ENCODE measurements at places on chromosomes 6 and 20.
A peak's percentile ranks its signal among the peaks of the same experiment; 100 is the strongest.

- no peak overlapping the region for H3K27ac ChIP-seq
- H3K36me3 ChIP-seq: peaks cover 27% of the 10 kb centered on the region
Observed at GRCh38 chr6:34589691-34590090, 33.6 kb upstream of the SPDEF start.

- no peaks in the 10 kb centered on the region for H3K36me3 ChIP-seq
- H3K4me1 ChIP-seq: no peaks in the 10 kb centered on the region
- DNase-seq: no peak
- no peak overlapping the region for H3K27ac ChIP-seq
- H3K4me3 ChIP-seq: no peak overlapping the region
- H3K27me3 ChIP-seq: no peaks in the 10 kb centered on the region
Observed at GRCh38 chr6:116745176-116745575, 20.3 kb downstream of the FAM162B start.

GRCh38 chr20:18578581-18578980, 9.3 kb upstream of the DTD1 start:
- H3K4me3 ChIP-seq: no peak overlapping the region
- H3K4me1 ChIP-seq: no peaks in the 10 kb centered on the region
- no peak overlapping the region for H3K27ac ChIP-seq
- DNase-seq: no peak

GRCh38 chr6:32947552-32948465, 5.1 kb downstream of the HLA-DMA start:
- H3K4me1 ChIP-seq: peaks cover 15% of the 10 kb centered on the region
- H3K36me3 ChIP-seq: no peaks in the 10 kb centered on the region
- DNase-seq: no peak
- H3K4me3 ChIP-seq: no peak overlapping the region
- no peak overlapping the region for H3K27ac ChIP-seq
- peaks cover 2% of the 10 kb centered on the region for H3K27me3 ChIP-seq

GRCh38 chr20:9592419-9592818, 78.0 kb downstream of the LAMP5 start:
- H3K4me3 ChIP-seq: no peak overlapping the region
- DNase-seq: no peak
- no peak overlapping the region for H3K27ac ChIP-seq
- no peaks in the 10 kb centered on the region for H3K4me1 ChIP-seq
- no peaks in the 10 kb centered on the region for H3K27me3 ChIP-seq

GRCh38 chr6:123742626-123743025, 61.0 kb upstream of the NKAIN2 start:
- no peak overlapping the region for H3K27ac ChIP-seq
- no peak overlapping the region for H3K4me3 ChIP-seq
- no peaks in the 10 kb centered on the region for H3K36me3 ChIP-seq
- H3K4me1 ChIP-seq: no peaks in the 10 kb centered on the region
- H3K27me3 ChIP-seq: no peaks in the 10 kb centered on the region
- no peak for DNase-seq

DNA sequence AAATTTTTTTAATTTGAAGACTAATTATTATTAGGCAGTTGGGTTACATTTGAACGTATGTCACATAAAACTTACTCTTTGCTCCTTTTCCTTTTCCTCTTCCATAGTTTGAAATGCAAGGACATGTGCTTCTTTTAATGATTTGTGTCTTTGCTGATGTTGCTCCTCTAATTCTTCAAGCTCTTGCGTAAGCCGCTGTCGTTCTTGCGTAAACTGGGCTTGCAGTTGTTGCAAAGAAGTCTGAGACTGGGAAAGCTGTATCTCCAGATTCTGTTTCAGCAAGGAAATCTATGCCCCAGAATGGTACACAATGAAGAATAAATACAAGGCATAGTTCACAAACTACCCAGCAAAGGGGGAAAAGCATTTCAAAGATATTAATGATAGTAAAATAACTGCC, 45.1 kb upstream of the MCM9 start:
- no peaks in the 10 kb centered on the region for H3K36me3 ChIP-seq
- H3K4me1 ChIP-seq: no peaks in the 10 kb centered on the region
- no peak overlapping the region for H3K27ac ChIP-seq
- DNase-seq: no peak
- H3K27me3 ChIP-seq: no peaks in the 10 kb centered on the region
- H3K4me3 ChIP-seq: no peak overlapping the region

DNA sequence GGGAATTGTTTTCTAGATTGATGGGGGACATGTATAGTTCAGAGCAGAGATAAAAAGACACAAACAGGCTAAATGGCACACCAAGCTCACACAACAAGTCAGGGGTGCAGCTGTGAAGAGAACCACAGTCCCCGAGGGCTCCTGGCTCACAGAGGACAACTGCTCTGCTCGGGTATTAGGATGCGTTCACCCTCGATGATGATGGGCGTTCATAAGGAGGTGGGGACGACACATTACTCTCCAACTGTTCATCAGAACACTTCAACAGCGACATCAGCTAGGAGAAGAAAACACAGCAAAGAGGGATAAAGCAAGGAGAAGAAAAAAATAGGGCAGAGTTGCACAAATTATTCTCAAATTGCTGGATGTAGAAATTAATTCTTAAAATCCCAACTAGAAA, 174.8 kb upstream of the RREB1 start:
- no peak for DNase-seq
- no peaks in the 10 kb centered on the region for H3K36me3 ChIP-seq
- H3K27ac ChIP-seq: no peak overlapping the region
- no peaks in the 10 kb centered on the region for H3K27me3 ChIP-seq

DNA sequence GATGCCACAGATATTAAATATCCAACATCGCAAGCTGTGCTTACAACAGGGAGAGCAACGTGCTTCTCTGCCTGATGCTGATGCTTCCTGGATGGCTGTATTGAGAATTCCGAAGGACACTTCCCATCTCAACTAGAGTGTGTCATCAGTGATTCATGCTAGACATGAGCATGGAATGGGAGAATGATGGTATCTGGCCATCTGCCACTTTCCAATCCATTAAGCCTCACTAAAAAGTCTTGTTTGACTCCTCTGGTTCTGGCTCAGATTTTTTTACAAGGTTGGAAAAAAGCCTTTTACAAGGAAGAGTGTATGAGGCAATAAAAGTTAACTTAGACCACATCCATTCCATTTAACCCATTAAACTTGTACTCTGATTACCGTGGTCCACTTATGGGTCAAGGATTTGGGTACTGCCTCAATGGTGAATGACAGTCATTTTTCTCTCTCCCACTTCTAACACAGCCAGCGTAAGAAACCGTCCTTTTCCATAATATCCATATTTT, 265.3 kb downstream of the UST start:
- H3K27me3 ChIP-seq: no peaks in the 10 kb centered on the region
- H3K27ac ChIP-seq: no peak overlapping the region
- H3K36me3 ChIP-seq: no peaks in the 10 kb centered on the region
- no peak for DNase-seq

DNA sequence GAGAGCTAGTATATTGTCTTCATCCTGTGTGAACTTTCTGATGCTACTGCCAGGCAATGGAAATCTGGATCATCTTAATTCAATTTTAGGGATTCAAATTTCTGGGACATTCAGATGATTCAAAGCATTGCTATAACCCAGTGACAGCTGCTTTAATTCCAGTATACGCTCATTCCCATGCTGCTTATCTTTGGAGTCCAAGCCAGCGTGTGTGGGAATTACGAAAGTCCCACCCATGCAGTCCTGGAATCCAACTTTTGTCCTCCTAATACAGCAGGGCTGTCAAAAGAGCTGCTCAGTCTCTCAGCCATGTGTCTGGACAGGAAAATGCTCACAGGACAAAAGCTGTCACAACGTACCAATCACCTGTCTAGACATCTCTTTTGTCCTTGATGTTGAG, 219.8 kb downstream of the LAMA2 start:
- H3K36me3 ChIP-seq: no peaks in the 10 kb centered on the region
- H3K4me1 ChIP-seq: peaks cover 4% of the 10 kb centered on the region
- no peak overlapping the region for H3K27ac ChIP-seq
- no peaks in the 10 kb centered on the region for H3K27me3 ChIP-seq
- no peak overlapping the region for H3K4me3 ChIP-seq
- no peak for DNase-seq

GRCh38 chr6:167559675-167560479, 235.0 kb downstream of the TTLL2 start:
- peak; percentile 61 for DNase-seq
- H3K4me1 ChIP-seq: no peaks in the 10 kb centered on the region
- H3K4me3 ChIP-seq: no peak overlapping the region
- H3K27me3 ChIP-seq: peaks cover 6% of the 10 kb centered on the region

DNA sequence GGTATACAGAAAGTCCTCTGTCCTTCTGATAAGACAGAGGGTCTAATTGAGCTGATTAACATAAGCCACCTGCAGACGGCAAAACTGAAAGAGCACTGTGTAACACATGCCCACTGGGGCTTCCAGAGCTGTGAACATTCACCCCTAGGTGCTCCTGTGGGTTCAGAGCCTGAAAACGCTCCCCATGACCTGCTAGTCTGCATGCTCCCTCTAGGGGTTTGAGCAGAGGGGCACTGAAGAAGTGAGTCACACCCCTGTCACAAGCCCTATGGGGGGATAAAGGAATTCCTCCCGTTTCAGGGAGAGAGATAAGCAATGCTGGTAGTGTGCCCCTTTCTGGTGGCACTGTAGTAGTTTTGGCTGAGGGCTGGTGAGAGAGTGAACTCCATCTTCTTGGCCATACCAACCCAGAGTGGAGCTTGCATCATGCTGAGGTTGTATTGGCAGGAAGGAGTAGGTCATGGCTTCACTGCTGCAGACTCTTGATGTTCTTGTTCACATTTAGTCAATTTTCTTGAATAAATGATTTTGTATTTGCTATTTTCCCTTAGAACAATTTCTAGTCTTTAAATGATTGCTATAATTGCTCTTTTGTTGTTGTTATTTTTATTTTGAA, 637.5 kb upstream of the MAN1A1 start:
- no peak overlapping the region for H3K4me3 ChIP-seq
- H3K27ac ChIP-seq: no peak overlapping the region
- no peaks in the 10 kb centered on the region for H3K27me3 ChIP-seq
- H3K36me3 ChIP-seq: no peaks in the 10 kb centered on the region

GRCh38 chr6:52543729-52544601, 32.9 kb downstream of the TRAM2 start:
- peaks cover 58% of the 10 kb centered on the region for H3K4me1 ChIP-seq
- peak overlapping the region; percentile 54 for H3K27ac ChIP-seq
- H3K27me3 ChIP-seq: no peaks in the 10 kb centered on the region
- DNase-seq: no peak
- no peak overlapping the region for H3K4me3 ChIP-seq
- H3K36me3 ChIP-seq: no peaks in the 10 kb centered on the region

GRCh38 chr6:38161331-38161730, 341.8 kb downstream of the ZFAND3 start:
- H3K36me3 ChIP-seq: no peaks in the 10 kb centered on the region
- H3K27ac ChIP-seq: no peak overlapping the region
- no peaks in the 10 kb centered on the region for H3K27me3 ChIP-seq
- no peak for DNase-seq
- no peak overlapping the region for H3K4me3 ChIP-seq
- H3K4me1 ChIP-seq: peaks cover 4% of the 10 kb centered on the region

DNA sequence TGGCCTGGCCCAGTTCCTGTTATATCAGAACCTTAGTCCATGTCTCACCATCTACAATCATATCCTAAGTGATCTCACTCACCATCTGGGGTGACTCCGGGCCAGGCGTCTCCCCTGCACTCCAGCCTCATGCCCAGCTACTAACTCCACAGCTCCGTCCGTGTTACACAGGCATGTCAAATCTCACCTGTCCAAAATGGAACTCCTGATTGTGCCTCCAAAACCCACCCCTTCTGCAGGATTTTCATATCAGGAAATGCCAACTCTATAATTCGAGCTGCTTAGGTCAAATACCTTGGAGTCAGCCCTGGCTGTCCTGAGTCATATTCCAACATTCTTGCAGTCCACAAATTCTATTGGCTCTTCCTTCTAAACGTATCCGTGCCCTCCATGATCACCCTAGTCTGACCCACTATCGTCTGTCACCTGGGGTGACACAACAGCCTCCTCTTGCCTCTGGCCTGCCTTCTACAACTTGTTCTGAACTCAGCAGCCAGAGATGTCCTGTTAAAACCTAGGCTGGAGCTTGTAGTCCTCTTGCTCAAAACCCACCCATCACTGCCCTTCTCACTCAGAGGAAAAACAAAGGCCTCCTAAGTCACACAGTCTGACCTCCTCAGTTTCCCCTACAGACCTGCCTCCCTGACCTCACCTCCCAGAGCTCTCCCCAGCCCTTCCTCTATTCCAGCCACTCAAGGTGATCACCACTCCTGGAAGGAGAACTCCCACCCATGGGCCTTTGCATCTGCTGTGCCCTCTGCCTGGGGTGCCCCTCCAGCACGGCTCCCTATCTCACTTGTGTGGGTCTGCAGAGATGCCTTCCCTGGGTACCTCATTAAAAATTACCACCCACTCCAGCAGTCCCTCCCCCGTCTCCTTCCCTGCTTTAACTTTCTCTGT, 85.3 kb upstream of the SIRPA start:
- peak overlapping the region; percentile 85 for H3K27ac ChIP-seq
- H3K4me1 ChIP-seq: peaks cover 50% of the 10 kb centered on the region
- H3K36me3 ChIP-seq: no peaks in the 10 kb centered on the region

GRCh38 chr6:91415031-91415605, 828.2 kb upstream of the MAP3K7 start:
- H3K27me3 ChIP-seq: no peaks in the 10 kb centered on the region
- no peak overlapping the region for H3K4me3 ChIP-seq
- H3K27ac ChIP-seq: no peak overlapping the region
- no peaks in the 10 kb centered on the region for H3K36me3 ChIP-seq
- no peaks in the 10 kb centered on the region for H3K4me1 ChIP-seq

GRCh38 chr6:54990001-54990400, 143.4 kb downstream of the FAM83B start:
- no peak for DNase-seq
- H3K4me1 ChIP-seq: no peaks in the 10 kb centered on the region
- H3K27me3 ChIP-seq: no peaks in the 10 kb centered on the region
- no peaks in the 10 kb centered on the region for H3K36me3 ChIP-seq
- H3K27ac ChIP-seq: no peak overlapping the region
- no peak overlapping the region for H3K4me3 ChIP-seq

DNA sequence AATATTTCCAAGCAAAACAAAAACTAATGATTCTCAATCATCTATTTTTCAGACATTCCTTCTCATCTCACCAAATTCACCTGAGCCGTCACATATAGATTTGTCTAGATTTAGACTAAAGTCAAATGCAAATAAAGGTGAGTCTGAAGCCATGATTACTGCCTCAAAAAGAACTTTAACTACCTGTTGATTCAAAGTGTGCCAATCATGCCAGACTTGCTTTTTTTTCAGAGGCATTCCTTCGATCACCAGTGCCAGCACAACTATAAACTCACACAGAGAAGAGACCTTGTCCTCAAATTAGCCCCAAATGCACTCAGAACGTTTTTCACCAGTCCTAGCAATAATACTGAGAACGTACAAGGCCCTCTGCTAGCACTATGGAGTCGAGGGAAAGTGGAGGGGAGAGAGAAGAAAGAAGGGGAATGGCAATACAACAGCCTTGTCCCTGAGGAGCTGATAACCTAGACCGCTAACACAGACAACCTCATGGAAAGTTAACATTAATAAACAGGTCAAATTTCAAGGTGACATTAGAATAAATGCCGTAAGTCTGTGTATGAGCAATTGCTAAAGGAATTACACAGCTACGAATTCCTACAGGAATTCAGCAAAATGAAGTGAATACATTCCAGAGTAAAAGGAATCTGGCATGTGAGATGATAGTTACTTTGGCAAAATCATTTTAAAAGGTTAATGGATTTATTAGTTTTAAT, 60.9 kb downstream of the EPB41L2 start:
- DNase-seq: no peak
- no peaks in the 10 kb centered on the region for H3K36me3 ChIP-seq
- no peaks in the 10 kb centered on the region for H3K4me1 ChIP-seq
- no peak overlapping the region for H3K27ac ChIP-seq
- no peak overlapping the region for H3K4me3 ChIP-seq
